ENCODE measurements at places on chromosomes 11 and 22. TPM values are rescaled to one million over a fixed set of nuclear protein-coding genes. Genes with fewer than 3 reads are reported as not detected.
A peak's percentile ranks its signal among the peaks of the same experiment; 100 is the strongest.

DNA sequence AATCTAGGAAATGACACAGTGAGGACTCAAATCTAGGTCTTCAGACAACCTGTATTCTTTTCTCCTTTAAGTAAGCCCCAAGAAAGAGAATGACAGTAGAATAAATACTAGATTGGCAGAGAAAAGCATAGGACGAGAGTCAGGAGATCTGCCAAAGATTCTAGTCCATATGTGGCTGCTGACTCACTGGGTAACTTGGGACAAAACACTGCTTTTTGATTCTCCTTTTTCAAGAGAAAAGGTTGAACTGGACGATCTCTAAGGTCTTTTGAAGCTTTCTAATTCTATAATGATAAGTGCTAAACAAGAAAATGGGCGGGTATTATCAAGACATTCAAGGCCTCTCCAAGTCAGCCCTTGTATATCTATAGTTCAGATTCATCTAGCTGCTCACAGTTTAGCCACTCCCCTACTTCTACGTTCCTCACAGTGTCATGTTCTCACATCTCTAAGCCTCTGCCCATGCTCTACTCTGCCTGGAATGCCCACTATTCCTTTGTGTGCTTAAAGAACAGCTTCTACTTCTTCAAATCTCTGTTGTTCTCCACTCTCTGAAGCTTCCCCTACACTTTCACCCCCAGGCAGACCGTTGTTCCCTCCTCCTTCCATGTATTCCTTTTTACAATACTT, 53.0 kb downstream of the RELT start:
- H3K27me3 ChIP-seq: no peaks in the 10 kb centered on the region
- H3K27ac ChIP-seq: no peak overlapping the region
- no peak overlapping the region for H3K4me3 ChIP-seq
- DNase-seq: no peak

The GRM5 gene
- total RNA-seq: 0.51 TPM

DNA sequence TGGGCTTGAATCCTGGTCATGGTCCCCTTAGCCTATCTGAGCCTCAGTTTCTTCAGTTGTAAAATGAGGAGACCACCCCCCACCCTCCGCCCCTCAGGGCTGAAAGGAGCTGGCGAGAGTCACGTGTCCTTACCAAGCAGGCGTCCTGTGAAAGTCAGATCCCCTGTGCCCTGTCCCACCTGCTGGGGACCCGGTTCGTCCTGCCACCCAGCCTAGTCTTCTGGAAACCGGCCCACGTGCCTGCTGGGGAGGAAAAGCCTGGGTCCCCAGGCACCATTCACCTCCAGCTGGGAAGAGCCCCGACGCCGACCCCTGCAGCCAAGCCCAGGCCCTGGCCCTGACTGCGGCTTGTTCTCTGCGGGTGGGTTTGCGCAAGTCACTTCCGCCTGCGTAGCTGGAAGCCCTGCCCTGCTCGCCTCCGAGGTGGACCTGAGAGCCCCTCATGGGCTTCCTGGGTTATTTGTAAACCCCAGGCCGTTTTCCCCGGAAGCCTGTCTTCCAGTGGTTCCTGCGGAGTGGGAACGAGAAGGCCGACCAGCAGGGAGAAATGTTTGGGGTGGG, 679 bp upstream of the SSH3 start:
- peaks cover 7% of the 10 kb centered on the region for H3K4me1 ChIP-seq
- peaks cover 6% of the 10 kb centered on the region for H3K36me3 ChIP-seq
- H3K27me3 ChIP-seq: no peaks in the 10 kb centered on the region
- H3K27ac ChIP-seq: peak overlapping the region; percentile 91
- peak; percentile 52 for DNase-seq

GRCh38 chr11:129042503-129042902, 99.8 kb upstream of the TP53AIP1 start:
- H3K36me3 ChIP-seq: no peaks in the 10 kb centered on the region
- H3K4me3 ChIP-seq: no peak overlapping the region
- no peaks in the 10 kb centered on the region for H3K27me3 ChIP-seq
- peak; percentile 62 for DNase-seq

The UBQLN3 gene
- 1.4 TPM for total RNA-seq

DNA sequence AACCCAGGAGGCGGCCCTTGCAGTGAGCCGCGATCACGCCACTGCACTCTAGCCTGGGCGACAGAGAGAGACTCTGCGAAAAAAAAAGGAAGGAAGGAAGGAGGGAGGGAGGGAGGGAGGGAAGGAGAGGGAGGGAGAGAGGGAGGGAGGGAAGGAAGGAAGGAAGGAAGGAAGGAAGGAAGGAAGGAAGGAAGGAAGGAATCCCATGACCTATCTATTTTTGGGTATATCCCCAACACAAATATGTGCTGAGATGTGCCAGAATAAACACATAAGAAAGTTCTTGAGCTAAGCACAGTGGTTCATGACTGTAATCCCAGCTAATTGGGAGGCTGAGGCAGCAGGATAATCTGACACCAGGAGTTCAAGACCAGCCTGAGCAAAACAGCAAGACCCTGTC, 82.0 kb downstream of the SIK3 start:
- no peaks in the 10 kb centered on the region for H3K27me3 ChIP-seq
- H3K4me1 ChIP-seq: peaks cover 3% of the 10 kb centered on the region
- H3K27ac ChIP-seq: no peak overlapping the region
- no peaks in the 10 kb centered on the region for H3K36me3 ChIP-seq

- peaks cover 3% of the 10 kb centered on the region for H3K4me1 ChIP-seq
- no peak overlapping the region for H3K27ac ChIP-seq
- no peaks in the 10 kb centered on the region for H3K36me3 ChIP-seq
- no peaks in the 10 kb centered on the region for H3K27me3 ChIP-seq
- H3K4me3 ChIP-seq: no peak overlapping the region
- no peak for DNase-seq
Measured at GRCh38 chr11:128841461-128842072, 25.5 kb downstream of the KCNJ1 start.

DNA sequence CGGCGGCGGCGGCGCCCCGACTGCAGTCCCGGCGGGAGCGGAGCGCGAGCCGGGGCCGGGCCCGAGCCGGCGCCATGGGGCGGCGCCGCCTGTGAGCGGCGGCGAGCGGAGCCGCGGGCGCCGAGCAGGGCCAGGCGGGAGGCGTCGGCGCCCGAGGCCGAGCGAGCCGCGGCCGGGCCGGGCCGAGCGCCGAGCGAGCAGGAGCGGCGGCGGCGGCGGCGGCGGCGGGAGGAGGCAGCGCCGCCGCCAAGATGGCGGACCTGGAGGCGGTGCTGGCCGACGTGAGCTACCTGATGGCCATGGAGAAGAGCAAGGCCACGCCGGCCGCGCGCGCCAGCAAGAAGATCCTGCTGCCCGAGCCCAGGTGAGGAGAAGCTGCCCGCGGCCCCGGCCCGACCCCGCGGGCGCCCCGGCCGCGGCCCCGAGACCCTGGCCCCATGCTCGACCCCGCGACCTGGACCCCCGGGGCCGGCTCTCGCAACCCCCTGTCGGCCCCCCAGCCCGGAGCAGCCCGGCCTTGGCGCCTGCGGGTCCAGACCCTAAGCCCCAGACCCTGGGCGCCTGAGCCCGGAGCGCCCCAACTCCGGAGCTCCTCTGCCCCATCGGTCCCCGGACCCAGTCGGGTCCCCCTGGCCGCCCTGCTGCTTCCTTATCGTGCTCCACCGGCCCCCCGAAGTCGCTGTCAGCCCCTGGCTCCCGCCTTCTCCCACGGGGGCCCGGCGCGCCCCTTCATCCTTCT, at the start of gene GRK2:
GRK2 (plus strand) TSS at position 25 of the 739 bp plus-strand sequence; CDS start at position 252, 227 bp downstream.
- DNase-seq: no peak
- peak within 1 kb of the TSS; percentile 76 for H3K27ac ChIP-seq
- H3K4me3 ChIP-seq: peak within 1 kb of the TSS; percentile 78
- no peaks in the 10 kb centered on the region for H3K27me3 ChIP-seq
- H3K4me1 ChIP-seq: peaks cover 9% of the 10 kb centered on the region
- H3K36me3 ChIP-seq: no peaks in the 10 kb centered on the region

All from lung (tissue), 17 donors.